HFF-Myc (cell line): ENCODE measurements at places on chromosomes 16 and 17.

DNA sequence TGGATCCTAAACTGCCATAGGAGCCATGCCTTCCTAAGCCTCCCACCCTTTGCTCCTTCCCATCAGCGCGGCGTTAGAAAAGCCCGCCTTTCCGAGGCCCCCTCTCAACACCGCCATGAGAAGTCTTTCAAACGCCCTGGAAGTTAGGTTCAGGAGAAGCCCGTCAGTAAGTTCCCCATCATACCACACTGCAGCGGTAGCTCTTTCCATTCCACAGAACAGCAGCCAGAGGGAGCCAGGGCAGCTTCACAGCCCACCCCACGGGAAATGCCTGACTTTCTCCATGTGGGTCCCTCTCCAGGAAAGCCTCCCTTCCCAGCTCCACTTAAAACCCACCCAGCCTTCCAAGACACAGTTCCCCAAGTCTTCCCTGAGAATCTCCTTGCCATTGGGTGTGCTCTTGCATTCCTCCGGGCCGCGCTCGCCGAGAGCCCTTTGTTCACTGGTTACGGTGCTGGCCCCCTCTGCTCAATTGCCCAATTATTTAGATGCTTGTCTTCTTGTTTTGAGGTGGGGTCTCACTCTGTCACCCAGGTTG, 28.7 kb downstream of the KIAA0513 start:
- no peak for DNase-seq

DNA sequence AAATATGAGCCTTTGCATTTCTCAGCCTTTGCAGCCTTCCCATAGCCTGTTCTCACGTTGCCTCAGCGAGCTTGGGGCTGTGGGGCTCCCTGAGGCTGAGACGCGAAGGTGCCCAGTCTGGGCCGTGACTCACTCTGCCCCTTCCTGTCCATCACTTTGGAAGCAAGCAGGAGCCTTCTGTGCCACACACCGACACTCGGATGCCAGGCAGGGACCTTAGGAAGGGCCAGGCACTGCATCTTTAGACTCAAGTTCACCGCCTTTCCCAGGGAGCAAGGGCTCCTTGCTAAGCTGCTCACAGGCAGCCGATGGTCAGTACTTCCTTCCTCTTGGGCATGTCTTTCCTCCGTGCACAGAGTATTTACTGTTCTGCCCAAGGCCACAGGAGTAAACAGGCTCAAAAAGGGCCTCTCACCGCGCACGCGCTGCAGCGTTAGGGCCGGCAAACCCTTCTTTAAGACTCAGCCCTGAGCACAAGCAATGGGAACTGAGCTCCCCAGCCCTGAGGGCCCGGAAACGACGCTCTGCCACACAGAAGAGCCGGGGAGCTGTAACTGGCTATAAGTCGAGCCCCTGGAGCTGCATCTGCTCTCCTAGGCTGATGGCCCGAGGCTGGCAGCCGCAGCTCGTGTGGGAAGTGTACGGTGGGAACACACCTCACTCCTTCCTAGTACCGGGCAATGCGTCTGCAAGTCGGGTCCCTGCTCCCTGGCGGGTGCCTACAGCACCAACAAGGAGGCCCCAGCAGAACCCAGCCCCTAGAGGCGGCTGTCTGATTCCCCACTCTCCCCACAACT, 7.2 kb downstream of the TIMM22 start:
- DNase-seq, result no peak

- DNase-seq, result no peak
Observed at GRCh38 chr16:61419791-61420190, 616.4 kb downstream of the CDH8 start.

DNA sequence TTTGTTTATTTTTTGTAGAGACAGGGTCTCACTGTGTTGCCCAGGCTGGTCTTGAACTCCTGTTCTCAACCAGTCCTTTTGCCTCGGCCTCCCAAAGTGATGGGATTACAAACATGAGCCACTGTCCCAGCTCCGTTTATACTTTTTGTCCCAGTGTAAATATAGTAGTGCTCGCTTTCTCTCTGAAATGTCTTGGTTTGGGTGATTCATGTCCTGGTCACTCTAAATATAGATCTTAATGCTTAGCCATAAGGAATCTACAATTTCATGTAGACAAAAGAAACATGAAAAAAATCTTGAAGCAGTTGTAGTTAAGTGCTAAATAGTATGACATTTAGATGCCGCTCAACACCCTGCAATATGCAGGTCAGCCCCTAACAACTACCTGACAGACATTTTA, 126.9 kb downstream of the KATNIP start:
- no peak for DNase-seq

GRCh38 chr17:15255713-15256454, 9.2 kb downstream of the PMP22 start:
- no peak for DNase-seq
